ENCODE measurements at places on chromosomes 16 and 17. TPM values are rescaled to one million over a fixed set of nuclear protein-coding genes. Genes with fewer than 3 reads are reported as not detected.

DNAI2 gene
- total RNA-seq = 0.22 TPM

CDIPT gene
- 24.5 TPM for total RNA-seq

CCR7 gene
- total RNA-seq = 196 TPM

NEK8 gene
- 3.6 TPM for total RNA-seq

TSPOAP1 gene
- 27.9 TPM for total RNA-seq

NPIPB8 gene
- 0.69 TPM for total RNA-seq

CCT6B gene
- 4.0 TPM for total RNA-seq

CSH1 gene
- total RNA-seq = not detected

All from CD8-positive, alpha-beta T cell (primary cell).